ENCODE measurements at places on chromosomes 13 and 19.

DNA sequence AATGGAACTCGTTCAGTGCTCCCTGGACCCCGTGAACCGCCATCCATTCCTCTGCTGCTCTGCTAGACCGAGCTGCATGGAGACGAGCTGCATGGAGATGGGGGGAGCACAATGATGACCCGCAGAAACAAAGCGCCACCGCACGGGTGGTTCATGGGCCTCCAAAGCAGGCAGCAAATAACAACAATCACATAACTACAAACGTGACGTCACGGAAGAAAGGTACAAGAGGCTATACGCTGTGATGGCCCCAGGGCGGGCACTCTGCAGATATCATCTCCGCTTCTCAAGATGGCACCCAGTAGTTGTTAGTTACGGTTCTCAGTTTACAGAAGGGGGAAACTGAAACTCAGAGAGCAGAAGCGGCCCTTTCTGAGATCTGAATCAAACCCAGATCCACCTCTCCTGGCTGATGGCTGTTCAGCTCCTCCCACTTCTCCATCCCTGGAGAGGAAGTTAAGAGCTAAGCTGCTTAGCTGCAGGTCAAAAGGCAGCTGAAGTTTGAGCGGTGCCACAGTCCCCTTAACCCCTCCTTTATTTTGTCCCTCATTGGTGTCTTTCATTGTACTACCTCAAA lies 1.7 kb downstream of the ATP13A1 start:
- peak; percentile 41 for DNase-seq

- DNase-seq: no peak
Measured at GRCh38 chr19:13010992-13011652, 15.8 kb downstream of the NFIX start.

GRCh38 chr19:17339088-17339741 lies 1.9 kb downstream of the GTPBP3 start:
- DNase-seq: peak; percentile 3

- no peak for DNase-seq
Measured at GRCh38 chr13:43911871-43912270, 32.2 kb downstream of the LACC1 start.

GRCh38 chr13:24241336-24241735 lies 68.0 kb upstream of the C1QTNF9 start:
- DNase-seq: no peak

- no peak for DNase-seq
Measured at GRCh38 chr13:41586216-41586615, 128.9 kb downstream of the RGCC start.

GRCh38 chr19:49387936-49388372 lies at the start of gene KASH5:
TSS of gene KASH5 (plus strand) at chr19:49388249. CDS start at chr19:49390884, 2,635 bp downstream.
- DNase-seq: peak; percentile 88

DNA sequence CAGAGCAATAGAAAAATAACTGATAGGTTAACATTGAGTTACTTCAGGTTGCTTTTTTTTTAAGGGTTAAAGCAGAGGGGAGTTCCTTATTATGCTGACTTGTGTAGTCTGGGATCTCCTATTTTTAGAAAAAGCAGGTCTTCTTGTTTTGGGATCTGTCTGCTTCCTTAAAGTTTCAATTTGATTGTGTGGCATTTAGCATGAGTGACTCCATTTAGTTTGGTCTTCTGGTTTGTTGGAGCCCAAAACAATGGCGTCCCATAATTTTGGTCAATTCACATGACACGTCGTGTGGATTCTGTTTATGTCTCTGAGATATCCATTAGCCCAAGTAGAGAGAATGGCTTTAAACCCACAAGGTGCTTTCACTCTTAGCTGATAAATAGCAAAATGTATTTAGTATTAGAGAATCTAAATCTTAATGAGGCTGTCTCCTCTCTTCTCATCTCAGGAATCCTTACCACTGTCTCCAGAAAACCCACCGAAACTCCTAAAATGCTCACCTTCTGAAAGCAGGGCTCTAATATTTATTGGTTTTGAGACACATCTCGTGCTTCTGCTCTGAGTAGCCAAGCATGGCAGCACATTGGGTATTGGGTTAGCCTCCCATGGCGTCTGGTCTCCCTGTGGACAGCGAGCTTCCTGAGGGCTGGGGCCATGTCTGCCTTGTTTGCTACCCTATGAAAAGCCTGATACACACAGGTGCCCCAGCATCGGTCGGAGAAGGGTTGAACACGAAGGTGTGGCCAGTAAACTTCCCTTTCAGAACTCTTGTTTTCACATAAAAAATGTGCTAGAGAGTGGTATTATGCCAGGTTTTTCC lies 67.2 kb upstream of the GPR183 start:
- no peak for DNase-seq

DNA sequence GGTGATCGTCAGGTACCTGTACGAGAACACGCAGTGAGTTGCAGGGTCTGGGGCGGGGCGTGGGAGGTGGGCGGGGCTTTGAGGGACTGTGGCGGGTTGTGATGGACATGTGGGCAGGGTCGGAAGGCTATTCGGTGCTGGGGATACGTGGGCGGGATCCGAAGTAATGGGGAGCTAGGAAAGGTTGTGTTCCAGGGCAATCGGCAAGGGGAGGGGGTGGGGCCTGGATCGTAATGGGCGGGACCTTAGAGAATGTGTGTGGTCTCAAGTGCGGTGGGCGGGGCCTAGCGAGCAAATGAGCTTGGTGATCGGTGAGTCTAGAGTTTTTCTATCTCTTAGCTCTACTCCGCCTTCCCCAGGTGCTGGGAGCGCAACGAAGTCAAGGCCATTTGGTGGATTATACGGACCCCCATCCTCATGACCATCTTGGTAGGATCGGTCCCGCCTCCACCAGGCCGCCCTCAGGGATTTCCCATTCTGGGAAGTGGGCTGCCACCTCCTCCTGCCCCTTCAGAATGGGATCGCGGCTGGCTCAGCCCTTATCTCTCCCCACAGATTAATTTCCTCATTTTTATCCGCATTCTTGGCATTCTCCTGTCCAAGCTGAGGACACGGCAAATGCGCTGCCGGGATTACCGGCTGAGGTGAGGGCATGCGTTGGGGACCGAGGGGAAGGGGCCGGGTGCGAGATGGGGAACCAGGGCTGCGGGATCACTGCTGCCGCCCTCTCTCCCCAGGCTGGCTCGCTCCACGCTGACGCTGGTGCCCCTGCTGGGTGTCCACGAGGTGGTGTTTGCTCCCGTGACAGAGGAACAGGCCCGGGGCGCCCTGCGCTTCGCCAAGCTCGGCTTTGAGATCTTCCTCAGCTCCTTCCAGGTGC lies 9.6 kb downstream of the GIPR start:
- DNase-seq: peak; percentile 79

- no peak for DNase-seq
Measured at GRCh38 chr13:90552702-90553101, 794.8 kb upstream of the MIR17HG start.

DNA sequence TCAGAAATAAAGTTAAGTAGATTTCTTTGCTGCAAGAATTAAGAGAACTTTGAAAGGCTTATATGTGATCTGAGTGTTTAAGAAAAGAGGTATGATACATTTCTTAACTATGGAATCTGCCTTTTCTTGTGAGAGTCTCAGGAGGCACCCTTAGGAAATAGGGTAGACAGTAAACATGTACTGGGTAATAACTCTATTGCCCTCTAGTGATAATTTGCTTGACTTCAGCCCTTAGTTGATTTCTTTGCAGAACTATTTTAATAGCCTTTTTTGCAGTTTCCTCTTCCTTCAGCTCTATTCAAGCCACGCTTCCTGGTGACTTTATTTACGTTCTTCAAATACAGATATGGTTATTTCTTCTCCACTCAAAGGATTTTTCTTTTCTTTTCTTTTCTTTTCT lies 37.0 kb upstream of the CCNA1 start:
- no peak for DNase-seq

- DNase-seq: no peak
Measured at GRCh38 chr19:3642987-3643673, 16.5 kb upstream of the CACTIN start.

GRCh38 chr19:9848762-9849161 lies 13.6 kb downstream of the PIN1 start:
- DNase-seq: no peak

GRCh38 chr13:46665633-46666482 lies 112.9 kb downstream of the LRCH1 start:
- DNase-seq: no peak

DNA sequence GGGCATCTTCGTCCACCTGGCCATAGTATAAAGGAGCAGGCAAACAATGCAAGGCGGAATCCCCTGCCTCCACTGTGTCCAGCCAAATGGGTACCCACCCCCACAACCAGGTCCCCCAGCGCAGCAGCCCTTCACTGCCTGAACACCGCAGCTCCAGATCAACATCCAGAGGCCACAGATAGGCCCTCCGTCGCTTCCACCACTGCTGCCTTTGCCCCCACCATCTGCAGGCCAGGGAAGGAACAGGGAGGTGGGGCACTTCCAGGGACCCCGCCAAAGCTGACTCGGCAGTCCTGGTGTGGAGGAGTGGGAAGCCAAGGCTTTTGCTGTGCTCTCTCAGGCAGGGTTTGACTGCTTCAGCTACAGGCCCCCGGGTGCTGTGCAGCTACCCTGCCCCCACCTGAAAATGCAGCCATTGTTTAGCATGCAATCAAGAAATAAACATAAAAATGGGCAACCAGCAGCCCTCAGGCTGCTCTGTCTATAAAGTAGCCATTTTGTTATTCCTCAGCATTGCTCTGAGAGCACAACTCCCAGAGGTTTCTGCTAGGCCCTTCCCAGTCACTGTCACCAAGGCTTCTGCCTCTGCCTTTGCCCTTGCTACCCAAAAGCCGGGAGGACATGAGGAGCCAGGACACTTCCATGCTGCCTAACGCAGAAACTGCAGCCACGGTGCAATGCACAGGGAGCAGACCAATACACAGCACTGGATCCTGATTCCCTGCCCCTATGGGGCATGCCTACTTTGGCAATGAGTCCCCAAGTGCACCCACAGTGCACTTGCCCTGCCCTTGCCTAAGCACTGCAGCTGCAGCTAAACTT lies 733.2 kb upstream of the KLHL1 start:
- DNase-seq: no peak

DNA sequence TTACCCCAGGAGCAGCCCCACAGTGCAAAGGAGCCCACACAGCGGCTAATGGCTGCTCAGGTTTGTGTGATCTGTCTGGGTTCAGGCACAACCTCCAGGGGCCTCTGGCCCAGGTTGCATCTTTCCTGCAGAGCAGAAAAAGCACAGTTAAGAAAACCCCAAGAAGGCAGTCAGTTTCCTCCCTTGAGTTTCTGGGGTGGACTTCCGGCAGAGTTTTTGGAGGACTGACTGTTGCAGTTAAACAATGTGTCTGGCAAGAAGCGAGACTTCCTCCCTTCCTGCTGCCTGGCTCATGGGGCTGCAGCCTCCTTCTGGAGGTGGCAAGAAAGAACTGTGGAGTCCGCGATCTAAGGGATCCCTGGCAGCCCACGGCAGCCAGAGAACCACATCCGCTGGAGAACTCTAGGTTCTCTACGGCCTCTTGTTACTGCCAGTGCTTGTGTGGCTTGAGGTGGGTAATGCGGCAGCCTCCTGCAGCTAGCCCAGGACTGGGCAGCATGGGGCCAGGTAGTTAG lies 114.4 kb downstream of the ZDHHC20 start:
- DNase-seq: peak; percentile 20

DNA sequence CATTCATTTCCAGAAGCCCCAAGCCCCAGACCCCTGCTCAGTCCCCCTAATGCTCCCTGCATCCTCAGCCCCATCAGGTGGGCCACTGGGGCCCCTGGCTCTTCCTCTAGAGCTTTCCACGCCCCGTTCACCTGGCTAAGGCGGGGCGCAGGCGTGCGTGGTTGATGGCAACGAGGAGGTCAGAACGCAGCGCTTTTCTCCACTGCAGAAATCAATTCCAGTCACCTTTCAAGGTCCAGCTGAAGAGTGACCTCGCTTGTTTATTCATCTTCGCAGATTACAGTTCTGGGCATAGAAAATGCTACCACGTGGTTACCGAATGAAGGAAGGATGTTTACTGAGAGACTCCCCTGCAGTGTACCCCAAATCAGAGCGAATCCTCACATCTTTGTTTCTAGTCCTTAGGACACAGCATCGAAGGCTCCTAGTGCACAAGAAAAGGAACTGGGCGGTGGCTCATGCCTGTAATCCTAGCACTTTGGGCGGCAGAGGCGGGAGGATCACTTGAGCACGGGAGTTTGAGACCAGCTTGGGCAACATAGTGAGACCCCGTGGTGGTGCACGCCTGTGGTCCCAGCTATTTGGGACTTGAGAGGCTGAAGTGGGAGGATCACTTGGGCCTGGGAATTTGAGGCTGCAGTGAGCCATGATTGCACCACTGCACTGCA lies 828 bp upstream of the PBX4 start:
- no peak for DNase-seq

DNA sequence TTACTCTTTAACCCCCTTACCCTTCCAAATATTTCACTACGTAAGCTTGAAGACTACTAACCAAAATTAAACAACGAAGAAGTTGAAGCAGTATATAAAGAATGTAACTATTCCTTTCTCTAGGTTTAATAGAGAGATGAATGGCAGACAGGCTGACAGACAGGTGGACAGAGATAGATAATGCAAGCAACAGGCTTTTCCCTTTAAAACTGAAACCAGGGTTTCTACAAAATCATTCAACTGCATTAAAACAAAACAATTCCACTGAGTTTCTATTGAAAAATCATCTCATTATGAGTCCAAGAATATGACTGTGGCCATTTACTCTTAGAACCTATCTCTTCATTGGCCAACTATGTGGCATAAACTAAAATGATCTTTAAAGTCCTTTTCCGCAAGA lies 15.2 kb downstream of the LNX2 start:
- no peak for DNase-seq

DNA sequence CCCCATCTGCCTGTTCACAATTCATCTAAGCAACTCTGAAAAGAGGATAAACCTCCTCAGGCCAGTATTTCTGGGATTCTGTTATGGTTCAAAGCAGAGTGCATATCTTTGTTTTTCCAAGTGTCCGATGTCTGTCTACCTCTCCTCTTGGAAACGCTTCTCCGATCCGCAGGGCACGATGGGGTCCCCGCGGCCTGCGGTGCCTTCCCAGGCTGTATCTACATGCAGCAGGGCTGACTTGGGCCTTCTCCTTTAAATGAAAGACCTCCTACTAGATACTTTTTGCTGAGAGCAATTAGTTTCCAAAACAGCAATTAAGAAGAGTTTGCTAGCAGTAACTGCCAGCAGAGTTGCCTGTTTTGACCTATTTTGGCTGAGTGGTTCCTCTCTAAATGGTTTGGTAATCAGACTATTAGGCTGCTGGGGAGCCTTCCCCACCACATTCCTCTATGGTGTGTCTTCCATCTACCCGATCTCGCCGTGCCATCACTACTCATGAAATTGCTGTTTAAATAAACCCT lies 23.5 kb downstream of the COL4A2 start:
- DNase-seq: no peak

GRCh38 chr19:19475849-19476828 lies 39.2 kb downstream of the TSSK6 start:
- DNase-seq: no peak

- DNase-seq: no peak
Measured at GRCh38 chr19:8097681-8098567, 45.4 kb downstream of the CCL25 start.

Measured in CD4-positive, alpha-beta T cell treated with Interleukin-15 for 4 hours (primary cell).